ENCODE measurements at places on chromosomes 7 and 10.

DNA sequence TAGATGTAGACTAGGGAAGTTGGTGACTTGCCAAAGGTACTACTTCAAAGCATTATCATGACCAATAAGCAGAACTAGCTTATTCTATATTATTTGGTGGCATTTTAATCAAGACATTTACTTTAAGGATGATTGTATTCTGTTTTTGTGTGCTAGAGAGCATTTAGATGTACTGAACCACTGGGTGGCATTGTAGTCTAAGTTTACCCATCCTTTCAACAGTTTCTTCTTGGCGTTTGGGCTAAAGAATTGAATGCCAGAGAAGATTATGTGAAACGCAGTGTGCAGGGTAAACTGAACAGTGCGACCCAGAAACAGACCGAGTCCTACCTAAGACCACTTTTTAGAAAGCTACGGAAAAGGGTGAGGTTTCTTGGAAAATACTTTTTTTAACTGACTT lies 26.8 kb downstream of the PRPF18 start:
- peak; percentile 27 for DNase-seq

- DNase-seq = no peak
Observed at GRCh38 chr7:18511351-18512140, 16.0 kb downstream of the HDAC9 start.

- no peak for DNase-seq
Observed at GRCh38 chr10:34717429-34717828, 97.7 kb downstream of the PARD3 start.

DNA sequence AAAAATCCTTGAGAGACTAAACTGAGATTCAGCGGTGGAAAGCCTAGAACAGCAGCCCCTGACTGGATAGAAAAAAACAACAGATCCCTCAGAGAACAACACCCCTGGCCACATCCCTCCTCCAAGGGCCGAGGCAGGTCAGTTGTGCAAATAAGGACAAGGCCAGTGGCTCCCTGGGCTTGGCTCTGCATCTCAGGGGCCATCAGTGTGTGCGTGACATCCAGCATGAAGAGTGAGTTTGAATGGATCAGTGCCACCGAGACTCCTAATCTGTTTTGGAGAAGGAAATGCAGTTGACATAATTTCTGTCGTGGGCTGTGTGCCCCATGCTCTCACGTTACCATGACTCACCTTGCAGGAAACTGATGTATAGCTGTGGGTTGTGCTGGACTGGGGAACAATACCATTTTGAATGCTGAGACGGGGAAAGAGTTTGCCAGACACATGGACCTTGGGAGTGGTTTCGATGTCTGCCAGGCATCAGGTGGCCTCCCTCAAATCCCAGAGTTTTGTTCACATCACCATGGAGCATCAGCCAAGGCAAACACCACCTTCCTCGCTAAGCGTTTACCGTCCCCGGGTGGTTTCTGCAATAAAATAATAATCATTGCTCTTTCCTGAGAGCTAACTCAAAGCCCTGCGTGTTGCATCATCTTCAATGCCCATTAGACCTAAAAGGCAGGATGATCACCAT lies 153.2 kb upstream of the FZD8 start:
- no peak for DNase-seq

Data from hepatic stellate cell (primary cell).